ENCODE measurements at places on chromosomes 3 and 15.
A peak's percentile ranks its signal among the peaks of the same experiment; 100 is the strongest.

DNA sequence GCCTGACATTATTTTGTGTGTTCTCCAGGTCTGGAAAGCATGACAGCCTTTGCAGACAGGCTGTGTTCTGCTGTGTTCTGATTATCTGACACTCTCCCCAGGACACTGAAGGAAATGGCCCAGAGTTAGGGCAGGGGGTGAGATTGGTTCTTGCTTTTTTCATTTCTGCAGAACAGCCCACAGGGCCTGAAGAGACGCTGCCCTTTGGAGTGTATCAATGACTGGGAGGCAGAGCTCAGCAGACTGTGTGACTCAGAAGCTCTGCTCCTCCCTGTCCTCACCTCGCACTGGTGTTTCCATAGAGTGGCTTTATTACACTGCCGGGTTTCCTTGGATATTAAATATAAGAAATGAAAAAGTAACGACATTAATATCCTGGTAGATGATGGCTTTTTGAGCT lies 523.6 kb downstream of the NTRK3 start:
- DNase-seq: no peak

DNA sequence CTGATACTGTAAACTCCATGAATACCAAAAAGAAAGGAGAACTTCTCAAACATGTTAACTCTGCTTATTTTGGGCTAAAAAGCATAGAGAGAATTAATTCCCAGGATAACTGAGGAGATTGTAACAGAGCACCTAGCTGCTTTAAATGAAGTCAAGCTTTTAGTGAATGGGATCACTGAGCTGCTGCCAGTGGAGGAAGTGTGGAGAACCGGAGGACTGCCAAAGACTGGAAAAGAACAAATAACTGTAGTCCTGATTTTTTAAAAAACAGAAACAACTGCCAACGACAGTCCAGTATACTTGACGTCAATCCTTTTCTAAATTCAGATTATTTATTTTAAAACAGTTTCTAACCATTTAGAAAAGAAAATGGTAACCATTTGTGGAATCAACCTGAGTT lies 3.3 kb downstream of the C3orf70 start:
- DNase-seq: no peak

- no peak for DNase-seq
Measured at GRCh38 chr15:89805241-89806209, 9.1 kb downstream of the ANPEP start.

DNA sequence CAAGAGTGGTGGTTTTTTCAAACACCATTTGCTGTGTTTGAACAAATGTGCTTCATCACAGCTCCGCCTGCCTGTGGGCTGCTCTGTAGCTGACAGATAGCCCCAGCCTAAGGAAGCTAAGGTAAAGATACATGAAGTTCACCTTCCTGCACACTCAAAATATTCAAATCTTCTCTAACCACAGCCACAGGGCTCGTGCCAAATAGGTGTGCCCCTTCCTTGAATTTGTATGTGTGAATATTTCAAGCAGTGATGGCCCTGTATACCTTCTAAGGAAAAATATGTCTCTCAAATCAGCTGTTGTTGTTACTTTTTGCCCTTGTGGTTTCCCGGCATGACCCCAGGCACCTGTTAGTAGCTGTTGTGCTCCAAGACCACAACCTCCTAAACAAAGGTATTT lies 92.8 kb downstream of the CCNL1 start:
- no peak for DNase-seq

GRCh38 chr3:17142516-17142915 lies 257.8 kb downstream of the PLCL2 start:
- DNase-seq: no peak

- DNase-seq: no peak
Measured at GRCh38 chr15:67897646-67898339, 57.9 kb upstream of the RNU6-1 start.

GRCh38 chr3:78889348-78889747 lies 878.5 kb downstream of the ROBO1 start:
- no peak for DNase-seq

- no peak for DNase-seq
Measured at GRCh38 chr3:94246171-94246570, 183.3 kb downstream of the NSUN3 start.

GRCh38 chr3:66993082-66993481 lies 5.0 kb upstream of the KBTBD8 start:
- DNase-seq: no peak

DNA sequence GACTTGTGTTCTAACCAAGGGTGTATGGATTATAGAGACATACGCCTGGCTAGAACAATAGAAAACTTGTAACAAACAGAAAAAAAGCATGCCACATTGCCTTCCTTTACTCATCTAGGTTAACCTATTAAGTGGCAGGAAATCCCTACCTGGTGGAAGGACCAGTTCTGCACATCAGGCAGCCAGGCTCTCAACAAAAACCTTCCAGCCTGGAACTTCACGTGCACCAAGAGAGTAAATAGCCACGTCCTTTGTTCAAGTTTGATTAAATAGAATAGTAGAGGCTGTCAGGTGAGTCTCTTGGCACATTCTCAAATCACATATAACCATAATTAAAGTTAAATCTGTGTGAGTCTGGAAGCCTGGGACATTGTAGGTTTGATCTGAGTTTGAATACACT lies 85.0 kb upstream of the DPH6 start:
- no peak for DNase-seq

- DNase-seq: no peak
Measured at GRCh38 chr3:172134352-172134751, 95.0 kb downstream of the FNDC3B start.

GRCh38 chr15:100923902-100924301 lies 4.7 kb downstream of the LRRK1 start:
- DNase-seq: no peak

- DNase-seq: peak; percentile 6
Measured at GRCh38 chr15:89496155-89497098, at the start of gene RHCG. Gene RHCG, minus strand, starts transcription at chr15:89496583. Its CDS starts 39 bp downstream, at chr15:89496544.

DNA sequence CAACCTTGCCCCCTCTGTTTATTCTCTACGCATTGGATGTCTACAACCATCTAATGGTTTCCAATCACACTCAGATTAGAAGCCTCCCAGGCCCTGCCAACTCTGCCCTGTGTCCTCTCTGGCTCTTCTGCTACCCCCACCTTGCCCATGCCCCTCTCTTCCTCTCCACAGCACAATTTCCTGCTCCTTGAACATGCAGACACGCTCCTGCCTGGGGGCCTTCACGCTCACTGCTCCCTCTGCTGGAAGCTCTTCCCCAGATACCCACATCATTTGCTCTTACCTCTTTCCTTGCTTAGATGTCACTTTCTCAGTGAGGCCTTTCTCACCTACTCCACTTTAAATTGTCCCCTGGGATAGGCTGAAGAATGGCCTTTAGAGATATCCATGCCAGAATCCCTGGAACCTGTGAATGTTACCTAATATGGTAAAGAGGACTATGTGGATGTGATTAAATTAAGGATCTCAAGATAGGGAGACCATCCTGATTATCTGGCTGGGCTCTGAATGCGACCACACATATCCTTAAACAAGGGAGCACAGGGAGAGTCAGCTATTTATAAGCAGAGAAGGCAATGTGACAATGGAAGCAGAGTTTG lies 9.9 kb downstream of the KY start:
- DNase-seq: no peak

- DNase-seq: no peak
Measured at GRCh38 chr3:118927449-118927848, 107.2 kb downstream of the IGSF11 start.

GRCh38 chr3:111585217-111585616 lies 9.9 kb downstream of the ZBED2 start:
- DNase-seq: no peak

GRCh38 chr3:122094125-122094524 lies 39.0 kb downstream of the CD86 start:
- no peak for DNase-seq

GRCh38 chr3:175346573-175347356 lies 487.6 kb downstream of the NAALADL2 start:
- no peak for DNase-seq

GRCh38 chr15:95454403-95455262 lies 875.9 kb upstream of the NR2F2 start:
- DNase-seq: no peak

GRCh38 chr3:148494451-148494850 lies 203.3 kb upstream of the AGTR1 start:
- no peak for DNase-seq

- no peak for DNase-seq
Measured at GRCh38 chr15:39128746-39129145, 452.1 kb upstream of the THBS1 start.

DNA sequence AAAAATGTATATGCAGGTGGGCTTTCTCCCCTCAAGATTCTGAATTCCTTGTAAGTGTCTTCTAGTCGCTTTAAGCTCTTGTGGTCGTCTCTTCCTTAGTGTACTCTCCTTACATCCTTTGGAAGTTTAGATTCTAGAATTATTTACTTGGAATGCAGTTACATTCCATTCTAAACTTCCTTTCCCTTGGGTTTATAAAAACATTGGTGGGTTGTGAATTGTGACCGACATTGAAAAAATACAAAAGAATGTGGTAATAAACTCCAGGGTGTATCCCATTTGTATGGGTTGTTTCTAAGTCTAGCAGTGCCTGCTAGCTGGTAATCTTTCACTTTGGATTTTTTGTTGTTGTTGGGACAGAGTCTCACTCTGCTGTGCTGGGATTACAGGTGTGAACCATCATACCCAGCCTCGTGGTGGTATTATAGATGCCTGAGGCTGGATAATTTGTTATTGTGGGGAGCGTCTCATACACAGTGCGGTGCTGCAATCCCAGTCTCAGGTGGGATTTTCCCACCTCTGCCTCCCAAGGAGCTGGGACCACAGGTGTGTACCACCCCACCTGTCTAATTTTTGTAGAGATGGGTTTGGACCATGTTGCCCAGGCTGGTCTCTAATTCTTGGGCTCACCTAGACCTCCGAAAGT lies 9.1 kb downstream of the CHD2 start:
- no peak for DNase-seq

- no peak for DNase-seq
Measured at GRCh38 chr15:49573421-49573820, 47.2 kb downstream of the FAM227B start.

DNA sequence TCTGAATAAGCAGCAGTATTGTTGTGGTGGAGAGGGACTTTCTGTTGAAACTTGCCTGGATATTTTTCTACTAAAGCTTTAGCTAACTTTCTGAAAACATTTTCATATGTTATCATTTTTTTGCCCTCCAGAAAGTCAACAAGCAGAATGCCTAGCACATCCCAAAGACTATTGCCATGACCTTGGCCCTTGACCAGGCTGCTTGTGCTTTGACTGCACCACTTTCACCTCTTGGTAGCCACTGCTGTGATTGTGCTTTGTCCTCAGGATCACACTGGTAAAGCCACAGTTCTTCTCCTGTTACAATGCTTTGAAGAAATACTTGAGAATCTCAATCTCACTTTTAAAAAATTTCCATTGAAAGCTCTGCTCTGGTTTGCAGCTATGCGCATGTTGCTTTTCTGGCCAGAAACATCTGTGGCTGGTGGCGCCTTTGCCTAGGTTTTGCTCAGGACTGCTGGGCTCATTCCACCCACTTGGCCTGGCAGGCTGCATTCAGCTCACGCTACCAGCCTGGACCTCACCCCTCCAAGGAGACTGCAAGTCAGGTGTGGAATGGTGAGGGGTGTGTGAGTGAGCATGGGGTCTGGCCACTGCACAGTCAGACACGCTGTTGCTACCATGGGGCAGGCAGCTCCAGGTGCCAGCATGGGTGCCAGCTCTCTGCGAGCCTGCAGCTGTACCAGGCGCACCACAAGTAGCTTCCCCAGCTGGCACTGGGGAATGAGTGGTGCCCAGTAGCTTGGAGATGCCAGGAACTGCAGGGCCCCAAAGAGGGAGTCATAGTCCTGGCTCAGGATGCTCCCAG lies 89.8 kb upstream of the TNFSF10 start:
- no peak for DNase-seq
